Activated T-cell treated with anti-CD3 and anti-CD28 coated beads, Interleukin-2, amount 50 U/mL, for 1 hour (primary cell): ENCODE measurements at places on chromosomes 4 and X.

- DNase-seq = no peak
Measured at GRCh38 chrX:139759637-139760036, 51.7 kb upstream of the MCF2 start.

- no peak for DNase-seq
Measured at GRCh38 chr4:150782311-150782710, 200.4 kb downstream of the MAB21L2 start.

- DNase-seq = no peak
Measured at GRCh38 chr4:120109406-120109805, 42.8 kb upstream of the MAD2L1 start.

DNA sequence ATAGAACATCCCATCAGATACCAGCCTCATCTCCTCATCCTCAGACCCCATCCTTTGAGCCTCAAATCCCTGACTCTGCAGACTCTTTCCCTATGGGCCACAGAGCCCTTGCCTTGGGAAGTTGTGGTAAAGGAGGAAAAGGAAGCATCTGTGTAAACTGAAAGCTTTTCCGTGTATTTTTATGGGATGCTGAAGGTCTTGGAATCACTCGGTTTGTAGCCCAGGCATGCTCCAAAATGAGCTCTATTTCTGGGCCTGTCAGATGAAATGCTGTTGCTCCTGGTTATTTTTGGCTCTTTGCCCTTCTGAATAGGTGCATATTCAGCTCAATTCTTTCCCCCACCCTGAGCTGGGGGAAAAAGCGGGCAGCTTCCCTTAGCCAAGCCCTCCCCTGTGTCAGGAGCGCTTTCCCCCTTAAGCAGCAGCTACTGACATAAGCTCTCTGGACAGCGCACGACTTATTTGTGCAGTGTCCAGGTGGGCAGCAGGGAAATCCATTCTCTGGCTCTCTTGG is 5.0 kb upstream of the SEL1L3 start:
- DNase-seq = no peak

DNA sequence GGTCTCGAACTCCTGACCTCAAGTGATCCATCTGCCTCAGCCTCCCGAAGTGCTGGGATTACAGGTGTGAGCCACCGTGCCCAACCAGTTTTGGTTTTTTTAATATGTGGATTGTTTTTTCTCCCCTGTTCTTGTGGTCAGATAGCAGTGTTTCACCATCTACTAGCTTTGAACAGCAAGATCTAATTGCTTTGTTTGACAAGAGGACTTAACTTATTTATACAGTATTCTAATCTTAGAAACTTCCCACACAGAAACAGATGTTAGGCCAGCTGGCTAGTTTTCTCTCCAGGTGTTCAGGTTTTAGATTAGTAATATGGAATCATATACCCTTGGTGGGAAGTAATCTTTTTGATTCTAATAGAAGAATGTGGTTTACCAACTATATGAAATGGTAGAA is 12.9 kb downstream of the ING2 start:
- DNase-seq = no peak

DNA sequence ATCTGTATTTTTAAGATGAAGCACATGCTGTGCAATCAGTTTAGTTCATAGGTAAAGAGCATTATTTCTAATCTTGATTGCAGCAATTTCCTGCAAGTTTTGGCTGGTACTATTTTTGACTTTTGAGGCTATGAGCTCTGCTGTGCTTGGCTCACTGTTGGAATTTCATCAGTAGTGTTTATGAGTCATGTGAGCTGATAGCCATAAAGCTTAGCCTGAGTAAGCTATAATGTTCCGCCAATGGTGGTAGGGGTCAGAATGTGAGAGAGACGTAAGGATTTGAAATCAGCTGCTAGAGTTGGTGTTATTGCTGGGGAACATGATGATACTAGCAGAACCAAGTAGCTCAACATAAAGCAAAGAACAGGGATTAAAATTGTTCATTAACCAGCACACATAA is 590.9 kb upstream of the GNPDA2 start:
- DNase-seq = no peak

GRCh38 chrX:8679550-8679949 is 52.4 kb downstream of the ANOS1 start:
- DNase-seq = no peak

GRCh38 chrX:39874202-39874816 is 223.4 kb downstream of the BCOR start:
- no peak for DNase-seq

DNA sequence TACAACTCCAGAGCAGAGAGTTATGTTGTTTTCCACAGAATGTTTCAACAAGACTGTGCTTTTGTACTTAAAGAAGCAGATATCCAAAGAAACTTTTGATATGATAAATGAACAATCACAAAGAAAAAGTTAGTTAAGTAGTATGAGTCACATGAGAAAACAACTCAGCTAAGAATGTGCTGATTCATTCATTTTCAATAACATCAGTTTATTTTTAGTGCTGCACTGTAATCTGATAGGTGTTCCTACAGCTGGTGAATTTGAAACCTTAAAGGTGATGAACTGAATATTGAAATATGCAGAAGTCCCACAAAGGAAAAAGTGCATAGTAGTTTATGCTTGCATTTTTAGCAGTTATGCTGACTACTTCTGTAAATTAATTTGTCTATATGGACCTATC is 180.3 kb upstream of the TENM3 start:
- no peak for DNase-seq

DNA sequence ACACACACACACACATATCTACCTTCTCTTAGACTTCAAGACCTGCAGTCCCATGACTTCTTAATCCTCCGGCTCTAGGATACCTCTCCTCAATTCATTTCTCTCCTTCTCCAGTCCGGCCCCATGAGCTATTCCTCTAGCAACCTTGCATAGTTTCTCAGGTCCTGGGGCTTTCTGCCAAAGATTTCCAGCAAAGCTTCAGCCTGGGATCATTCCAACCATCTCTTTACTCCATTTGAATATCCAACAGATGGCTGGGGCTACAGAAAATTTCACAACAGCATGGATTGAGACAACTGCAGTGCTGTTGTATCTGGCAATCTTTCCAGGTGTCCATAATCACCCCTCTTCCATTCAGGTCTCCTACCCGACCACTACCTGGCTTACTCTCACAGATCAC is 184.1 kb downstream of the DCHS2 start:
- DNase-seq = no peak

- no peak for DNase-seq
Measured at GRCh38 chr4:12304905-12305304, 876.2 kb upstream of the HS3ST1 start.

DNA sequence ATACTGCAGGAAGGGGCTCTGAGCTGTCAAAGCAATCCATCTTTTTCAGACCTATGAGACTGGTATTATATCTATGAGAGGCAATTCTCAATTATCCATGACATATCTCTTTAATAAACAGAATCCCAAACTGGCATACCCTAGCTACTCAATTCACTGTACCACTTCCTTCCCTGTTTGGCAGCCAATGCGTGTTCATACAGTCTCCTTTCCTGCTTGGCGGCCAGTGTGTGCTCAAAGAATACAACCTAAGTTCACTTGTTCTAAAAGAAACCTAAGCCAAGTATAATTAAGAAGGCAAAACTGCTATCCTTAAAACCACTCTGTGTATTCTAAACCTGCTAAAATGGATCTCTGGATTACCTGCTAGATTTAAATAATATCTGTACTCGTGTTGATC is 38.3 kb downstream of the ARHGEF9 start:
- DNase-seq = no peak

GRCh38 chrX:108322234-108322633 is 116.0 kb downstream of the COL4A6 start:
- DNase-seq = no peak

- no peak for DNase-seq
Measured at GRCh38 chr4:173038192-173038896, 130.3 kb upstream of the GALNT7 start.

- no peak for DNase-seq
Measured at GRCh38 chr4:77344784-77345183, 187.8 kb downstream of the CCNG2 start.

GRCh38 chr4:20723463-20723862 is 23.2 kb downstream of the PACRGL start:
- no peak for DNase-seq

- no peak for DNase-seq
Measured at GRCh38 chrX:66200855-66201795, 37.1 kb downstream of the HEPH start.

DNA sequence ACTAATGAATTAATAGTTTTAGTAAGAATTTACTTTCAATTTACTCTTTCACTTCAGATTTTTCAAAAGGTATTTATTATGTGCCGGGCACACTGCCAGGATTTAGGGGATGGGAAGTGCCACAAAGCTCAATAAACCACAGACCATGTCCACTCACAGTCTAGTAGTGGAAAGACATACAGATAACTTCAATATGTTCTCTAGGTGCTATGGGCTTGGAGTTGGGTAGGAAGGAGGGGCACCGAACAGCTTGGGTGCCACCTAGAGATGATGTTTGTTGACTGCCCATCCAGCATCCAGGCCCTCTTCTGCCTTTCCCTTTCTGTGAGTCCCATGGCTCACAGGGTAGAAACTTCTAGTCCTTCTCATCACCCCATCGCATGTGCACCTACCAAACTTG is 17.8 kb downstream of the MFAP3L start:
- no peak for DNase-seq

DNA sequence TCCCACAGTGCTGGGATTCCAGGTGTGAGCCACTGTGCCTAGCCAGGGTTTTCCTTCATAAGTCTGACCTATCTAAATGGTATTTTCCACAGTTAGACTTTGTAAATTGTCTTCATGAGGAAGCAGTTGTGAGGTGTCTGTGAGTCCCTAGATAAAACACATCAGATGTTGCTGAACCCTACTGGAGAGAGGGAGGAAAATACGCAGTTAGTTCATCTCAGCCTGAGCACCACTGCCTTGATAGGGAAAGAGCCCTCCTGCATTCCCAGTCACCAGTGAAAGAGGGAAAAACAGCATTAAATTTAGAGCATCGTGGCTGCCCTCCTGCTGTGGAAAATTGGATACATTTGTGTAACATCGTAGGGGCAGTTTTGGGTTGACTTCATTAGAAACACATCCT is 31.7 kb upstream of the CLDN34 start:
- DNase-seq = no peak

GRCh38 chr4:754221-755120 is 48.8 kb downstream of the PCGF3 start:
- no peak for DNase-seq

DNA sequence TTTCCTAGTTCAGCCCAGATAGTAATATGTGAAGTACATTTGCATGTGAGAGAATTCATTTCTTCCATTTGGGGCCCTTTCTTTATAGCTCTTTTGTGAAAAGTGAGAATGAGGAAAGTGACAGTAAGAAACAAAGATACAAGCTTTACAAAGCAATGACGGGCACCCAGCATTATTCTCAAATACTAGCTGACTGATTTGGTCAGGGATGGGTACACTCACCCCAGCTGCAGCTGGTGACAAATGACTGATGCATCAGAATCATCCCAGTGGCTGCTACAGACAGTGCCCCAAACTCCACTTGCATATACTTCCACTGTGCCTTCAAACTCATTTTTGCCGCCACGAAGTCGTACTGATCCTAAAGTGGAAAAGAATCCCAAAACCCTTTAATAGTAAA is 14.8 kb downstream of the PRSS12 start:
- DNase-seq = no peak

- DNase-seq = no peak
Measured at GRCh38 chr4:163598489-163598888, 104.0 kb downstream of the TMA16 start.

DNA sequence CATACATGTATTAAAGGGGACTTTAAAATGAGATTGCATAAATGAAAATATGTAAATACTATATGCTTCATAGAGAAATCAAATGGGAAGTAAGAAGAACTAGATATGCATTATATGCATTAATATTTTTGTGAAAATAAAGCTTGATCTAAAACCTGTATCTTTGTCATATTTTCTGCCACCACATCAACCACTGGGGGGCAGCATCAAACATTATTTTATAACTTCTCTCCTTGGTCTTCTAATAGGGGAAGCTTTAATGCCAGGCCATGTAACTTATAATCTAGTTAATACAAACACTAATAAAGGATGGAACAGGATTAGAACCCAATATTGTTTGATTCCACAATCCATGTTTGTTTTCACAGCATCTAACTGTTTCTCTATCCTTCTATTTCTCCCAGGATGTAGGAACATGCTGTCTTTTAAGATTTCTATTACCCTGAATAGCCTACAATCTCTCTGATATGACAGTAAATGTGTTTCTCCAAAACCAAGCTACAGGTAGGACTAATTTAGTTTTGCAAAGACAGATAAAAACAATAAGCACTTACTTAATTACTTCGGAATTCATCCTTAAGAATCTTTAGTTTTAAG is 10.0 kb downstream of the QRFPR start:
- no peak for DNase-seq

DNA sequence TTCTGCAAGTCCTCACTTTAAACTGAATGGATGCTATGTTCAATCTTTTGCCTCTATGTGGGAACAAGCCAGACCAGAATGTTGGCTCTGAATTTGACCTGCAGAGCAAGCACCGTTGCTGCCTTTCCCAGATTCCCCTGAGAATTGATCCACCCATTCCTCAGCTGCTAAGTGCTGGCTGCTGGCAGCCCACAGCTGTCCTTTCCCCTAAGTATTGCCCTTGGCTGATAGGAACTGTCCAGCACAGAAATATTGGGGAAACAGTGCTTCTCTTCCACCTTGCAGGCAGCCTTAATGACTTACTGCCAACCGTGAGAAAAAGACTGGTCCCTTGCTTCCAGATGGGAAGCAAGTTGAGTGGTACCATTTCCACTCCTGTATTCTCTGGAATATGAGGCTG is 475.9 kb downstream of the PDHA2 start:
- no peak for DNase-seq

GRCh38 chrX:107451731-107452130 is 2.3 kb downstream of the FRMPD3 start:
- DNase-seq = no peak

- no peak for DNase-seq
Measured at GRCh38 chr4:787561-787981, 38.4 kb downstream of the CPLX1 start.

GRCh38 chrX:53674581-53674980 is 11.9 kb downstream of the HUWE1 start:
- DNase-seq = no peak

GRCh38 chr4:157792716-157793115 is 380.1 kb downstream of the GASK1B start:
- no peak for DNase-seq

- no peak for DNase-seq
Measured at GRCh38 chr4:68907245-68907644, 44.4 kb downstream of the UGT2A3 start.

- no peak for DNase-seq
Measured at GRCh38 chr4:178970433-178971140, 1528.3 kb upstream of the AGA start.

- DNase-seq = no peak
Measured at GRCh38 chrX:76977452-76977851, 469.7 kb upstream of the FGF16 start.

GRCh38 chrX:54820737-54821136 is 13.2 kb downstream of the MAGED2 start:
- no peak for DNase-seq
